AG08396 (cell line): ENCODE measurements at places on chromosomes 1 and 21.

DNA sequence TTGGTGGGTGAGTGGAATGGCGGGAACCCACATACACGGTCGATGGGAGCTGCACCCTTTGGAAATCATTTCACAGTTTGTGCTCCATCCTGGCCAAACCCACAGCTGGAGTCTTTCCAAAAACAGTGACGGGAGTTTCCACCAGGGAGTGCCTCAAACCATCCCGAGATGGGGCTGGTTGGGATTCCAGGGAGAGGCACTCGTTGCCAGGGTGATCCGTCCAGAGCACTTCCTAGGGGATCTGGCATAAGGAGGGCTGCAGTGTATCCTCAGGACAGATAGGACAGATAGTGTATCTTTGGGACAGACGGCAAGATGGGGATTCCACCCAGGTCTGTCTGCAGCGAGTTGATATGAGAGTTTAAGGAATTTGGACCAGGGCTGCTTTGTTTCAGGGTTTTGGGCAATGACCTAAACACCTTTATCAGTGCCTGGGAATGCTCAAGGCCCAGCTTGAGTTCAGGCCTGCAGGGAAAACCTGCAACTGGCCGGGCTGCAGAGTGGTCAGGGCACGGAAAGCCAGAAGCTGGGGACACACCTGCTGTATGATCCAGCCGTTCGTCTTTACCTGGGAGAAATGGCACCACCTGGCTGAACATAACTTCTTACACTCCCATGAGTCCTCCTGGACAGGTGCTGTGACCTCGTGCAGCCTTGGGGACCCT, 3.4 kb upstream of the POFUT2 start:
- DNase-seq, result peak; percentile 50

DNA sequence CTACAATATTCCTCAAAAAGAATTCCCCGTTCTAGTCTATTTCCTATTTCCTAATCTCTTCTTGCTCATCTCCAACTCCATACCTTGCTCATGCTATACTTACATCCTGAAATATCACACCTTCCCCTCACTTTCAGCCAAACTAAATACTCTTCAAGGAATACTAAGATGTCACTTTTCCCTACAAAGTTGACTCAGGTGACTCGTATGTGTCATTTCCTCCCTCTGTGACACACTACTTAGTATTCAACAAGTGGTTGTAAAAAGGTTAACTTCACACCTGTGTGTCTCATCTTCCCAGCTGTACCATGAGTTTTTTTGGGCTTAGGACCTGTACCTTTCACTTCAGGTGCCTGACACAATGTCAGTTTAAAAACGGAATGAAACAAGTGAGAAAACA, 81.9 kb upstream of the LBR start:
- no peak for DNase-seq

DNA sequence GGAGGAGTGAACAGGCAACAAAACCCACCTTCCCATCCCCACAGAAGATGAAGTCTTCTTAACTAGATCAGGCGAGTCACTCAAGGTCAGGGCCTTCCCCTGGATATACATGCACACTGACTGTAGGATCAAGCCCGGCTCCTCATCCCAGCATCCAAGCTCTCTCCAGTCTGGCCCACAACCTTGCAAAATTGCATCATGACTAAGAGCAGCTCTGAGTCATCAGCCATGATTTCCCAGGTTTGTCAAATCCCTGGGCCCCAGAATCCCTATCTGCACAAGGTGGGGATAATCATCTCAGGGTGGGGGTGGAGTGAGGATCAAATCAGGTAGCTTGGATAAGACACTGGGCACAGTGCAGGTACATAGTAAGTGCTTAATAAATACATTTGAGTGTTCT, 199.3 kb upstream of the GRIK3 start:
- DNase-seq, result no peak

GRCh38 chr1:53551428-53551995, 92.3 kb downstream of the DMRTB1 start:
- DNase-seq, result no peak

- DNase-seq, result peak; percentile 37
Observed at GRCh38 chr1:155218854-155219591, 10.5 kb downstream of the MTX1 start.

GRCh38 chr1:204083491-204083890, 10.6 kb downstream of the SOX13 start:
- no peak for DNase-seq

DNA sequence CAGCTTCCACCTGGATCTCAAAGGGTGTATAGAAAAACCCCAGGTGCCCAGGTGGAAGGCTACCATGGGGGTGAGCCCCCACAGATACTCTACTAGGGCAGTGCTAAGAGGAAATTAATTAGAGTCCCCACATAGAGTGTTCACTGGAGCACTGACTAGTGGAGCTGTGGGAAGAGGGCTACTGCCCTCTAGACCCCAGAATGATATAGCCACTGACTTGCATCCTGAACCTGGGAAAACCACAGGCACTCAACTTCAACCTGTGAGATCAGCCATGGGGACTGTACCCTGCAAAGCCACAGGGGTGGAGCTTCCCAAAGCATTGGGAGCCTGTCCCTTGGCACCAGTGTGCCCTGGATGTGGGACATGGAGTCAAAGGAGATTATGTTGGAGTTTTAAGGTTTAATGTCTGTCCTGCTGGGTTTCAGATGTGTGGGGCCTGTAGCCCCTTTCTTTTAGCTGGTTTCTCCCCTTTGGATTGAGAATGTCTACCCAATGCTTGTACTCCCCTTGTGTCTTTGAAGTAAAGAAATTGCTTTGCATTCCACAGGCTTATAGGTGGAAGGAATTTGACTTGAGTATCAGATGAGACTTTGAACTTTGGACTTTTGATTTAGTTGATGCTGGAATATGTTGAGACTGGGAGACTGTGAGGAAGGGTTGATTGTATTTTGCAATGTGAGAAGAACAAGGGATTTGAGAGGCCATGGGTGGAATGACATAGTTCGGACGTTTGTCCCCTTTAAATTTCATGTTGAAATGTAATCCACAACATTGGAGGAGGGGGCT, 31.8 kb upstream of the CDC14A start:
- DNase-seq, result no peak

DNA sequence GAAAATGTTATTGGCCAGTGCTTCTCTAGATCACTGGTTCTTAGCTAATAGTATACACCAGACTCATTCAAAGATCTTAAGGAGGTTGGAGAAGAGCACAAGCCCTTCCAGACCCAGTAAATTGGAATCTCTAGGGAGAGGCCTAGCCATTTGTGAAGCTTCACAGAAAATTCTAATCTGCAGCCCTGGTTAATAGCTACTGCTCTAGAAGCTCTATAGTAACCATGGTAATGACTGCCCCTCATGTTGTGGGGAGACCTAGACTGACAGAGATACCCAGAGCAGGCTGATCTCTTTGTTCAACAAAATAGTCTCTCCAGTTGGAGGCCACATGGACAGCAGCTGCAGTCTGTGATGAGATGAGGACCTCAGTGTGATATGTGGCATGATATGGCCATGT, 31.7 kb downstream of the ARID1A start:
- DNase-seq, result no peak

GRCh38 chr21:26850116-26850643, 5.0 kb upstream of the ADAMTS1 start:
- peak; percentile 19 for DNase-seq

GRCh38 chr1:35640380-35641232, 720 bp downstream of the PSMB2 start:
- DNase-seq, result no peak

DNA sequence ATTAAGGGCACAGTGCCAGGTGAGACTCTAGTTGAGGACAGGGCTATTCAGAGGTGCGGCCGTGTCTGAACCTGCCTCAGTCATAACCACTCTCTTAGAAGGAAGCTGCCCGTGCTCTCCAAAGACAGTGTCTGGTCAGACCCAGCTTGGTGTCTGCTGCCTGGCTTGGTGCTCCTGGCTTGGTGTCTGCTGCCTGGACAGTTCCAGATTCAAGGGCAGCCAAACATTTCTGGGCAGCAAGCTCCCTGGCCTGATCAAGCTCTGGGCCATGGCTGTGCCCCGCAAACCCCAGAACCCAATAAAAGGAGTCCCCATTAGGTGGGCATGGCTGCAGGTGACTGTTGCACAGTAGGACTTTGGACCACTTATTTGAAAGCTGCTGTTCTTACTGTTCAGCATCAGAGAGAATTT, 27.7 kb downstream of the NEK2 start:
- DNase-seq, result no peak

- peak; percentile 64 for DNase-seq
Observed at GRCh38 chr1:6419804-6420453, at the start of gene HES2. Gene HES2, minus strand, starts transcription at chr1:6419919. Its CDS starts 99 bp downstream, at chr1:6419820.

GRCh38 chr1:234040446-234041317, 136.2 kb downstream of the SLC35F3 start:
- DNase-seq, result no peak

- no peak for DNase-seq
Observed at GRCh38 chr1:210751911-210752310, 382.0 kb downstream of the KCNH1 start.

GRCh38 chr1:159831412-159832141, 4.9 kb downstream of the SLAMF8 start:
- DNase-seq, result no peak

DNA sequence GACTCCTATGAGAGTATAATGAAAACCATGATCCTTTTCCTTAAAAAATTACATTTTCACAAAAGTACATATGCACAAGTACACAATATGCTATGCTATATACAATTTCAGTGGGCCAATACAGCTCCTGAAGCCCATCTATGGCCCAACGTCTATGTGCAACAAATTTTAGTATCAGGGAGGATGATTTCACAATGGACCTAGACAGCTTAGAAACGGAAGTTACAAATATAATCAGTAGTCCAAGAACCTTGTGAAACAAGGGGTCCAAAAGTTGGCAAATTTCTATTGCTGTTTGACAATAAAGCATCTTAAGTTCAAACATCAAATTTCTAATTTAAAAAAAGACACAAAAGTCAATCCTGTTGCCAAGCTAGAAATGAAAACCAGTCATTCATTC, 87.0 kb downstream of the DPYD start:
- DNase-seq, result no peak

DNA sequence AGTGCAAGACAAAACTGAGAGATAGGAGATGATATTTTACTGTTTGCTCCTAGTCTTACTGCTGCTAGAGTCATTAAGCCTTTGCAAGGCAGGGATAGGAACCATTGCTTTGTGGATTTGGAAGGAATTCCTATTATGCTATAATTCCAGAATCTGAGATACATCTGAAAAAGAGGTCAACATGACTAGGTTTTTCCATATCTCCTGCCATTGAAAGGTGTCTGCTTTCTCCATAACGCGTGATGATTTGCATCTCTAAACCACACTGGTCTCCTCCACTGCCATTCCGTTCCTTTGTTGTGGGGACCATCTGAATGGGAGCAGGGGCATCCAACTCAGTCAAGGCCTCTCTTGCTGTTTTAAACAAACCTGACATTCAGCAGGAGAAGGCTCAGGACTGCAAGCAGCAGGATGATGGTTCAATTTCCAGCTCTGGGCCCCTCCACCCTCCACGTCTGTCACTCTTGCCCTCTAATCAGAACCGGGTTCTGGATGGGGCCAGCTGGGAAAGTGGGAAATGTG, 45.2 kb downstream of the PLPP3 start:
- no peak for DNase-seq

GRCh38 chr1:68745011-68745410, 248.1 kb upstream of the DEPDC1 start:
- DNase-seq, result no peak

GRCh38 chr1:56535362-56535761, 44.0 kb downstream of the PLPP3 start:
- DNase-seq, result no peak

GRCh38 chr21:15206514-15206913, 141.7 kb upstream of the NRIP1 start:
- no peak for DNase-seq

- DNase-seq, result no peak
Observed at GRCh38 chr1:97632075-97632474, 288.8 kb downstream of the DPYD start.

GRCh38 chr1:181685211-181685610, 201.9 kb downstream of the CACNA1E start:
- DNase-seq, result no peak

- DNase-seq, result no peak
Observed at GRCh38 chr1:201285846-201286245, 2.5 kb downstream of the PKP1 start.

GRCh38 chr1:193581341-193581740, 394.9 kb upstream of the B3GALT2 start:
- no peak for DNase-seq

- DNase-seq, result no peak
Observed at GRCh38 chr1:16018749-16019643, 1.2 kb upstream of the HSPB7 start.

DNA sequence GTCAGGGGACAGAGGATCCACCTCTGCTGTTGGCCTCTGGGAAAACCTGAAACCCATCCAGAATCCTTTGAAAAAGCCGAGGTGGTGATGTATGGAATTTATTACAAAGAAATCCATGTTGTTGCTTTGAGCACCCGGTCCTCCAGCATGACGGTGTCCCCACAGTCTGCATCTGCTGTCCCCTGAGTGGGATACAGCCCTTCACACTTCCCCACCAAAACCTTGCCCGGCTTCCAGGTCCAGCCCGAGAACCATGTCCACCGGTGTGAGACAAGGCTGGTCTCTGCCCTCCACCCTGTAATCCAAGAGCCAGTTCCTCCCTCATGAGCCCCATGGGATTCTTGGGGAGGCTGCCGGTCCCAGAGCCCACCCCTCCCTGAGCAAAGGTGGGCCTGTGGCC, 70.5 kb downstream of the STUM start:
- DNase-seq, result no peak

GRCh38 chr1:193736507-193736906, 550.1 kb upstream of the B3GALT2 start:
- DNase-seq, result no peak

DNA sequence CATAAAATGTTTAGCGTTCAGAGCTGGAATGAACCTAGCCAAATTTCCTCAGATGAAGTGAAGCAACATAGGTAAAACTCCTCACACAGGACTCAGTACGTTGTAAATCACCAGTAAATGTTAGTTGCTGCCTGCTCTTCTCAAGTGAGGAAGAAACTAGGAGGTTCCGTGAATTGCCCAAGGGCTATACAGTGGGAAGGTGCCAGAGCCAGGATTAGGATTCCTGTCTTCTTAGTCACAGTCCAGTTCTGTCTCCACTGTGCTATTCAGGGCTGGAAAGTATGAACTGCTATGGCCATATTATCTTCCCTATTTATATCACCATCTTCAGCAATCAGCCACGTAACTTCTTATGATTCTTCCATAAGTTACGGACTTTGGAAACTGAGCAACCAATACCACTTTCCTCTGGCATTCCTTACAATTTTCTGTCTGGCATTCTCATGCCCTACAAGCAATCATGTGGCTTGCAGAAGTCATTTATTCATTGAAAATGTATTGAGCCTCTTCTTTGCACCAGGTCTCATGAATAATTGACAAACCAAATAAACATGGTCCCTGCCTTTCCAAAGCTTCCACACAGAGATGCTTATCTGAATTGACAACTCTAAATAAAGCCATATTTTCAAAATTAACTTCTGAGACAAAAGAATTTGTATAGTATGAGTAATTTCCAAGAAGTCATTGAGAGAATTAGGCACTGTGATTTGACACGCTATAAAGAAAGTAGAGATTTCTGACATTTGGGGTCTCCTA, 271.6 kb upstream of the SGIP1 start:
- peak; percentile 38 for DNase-seq

DNA sequence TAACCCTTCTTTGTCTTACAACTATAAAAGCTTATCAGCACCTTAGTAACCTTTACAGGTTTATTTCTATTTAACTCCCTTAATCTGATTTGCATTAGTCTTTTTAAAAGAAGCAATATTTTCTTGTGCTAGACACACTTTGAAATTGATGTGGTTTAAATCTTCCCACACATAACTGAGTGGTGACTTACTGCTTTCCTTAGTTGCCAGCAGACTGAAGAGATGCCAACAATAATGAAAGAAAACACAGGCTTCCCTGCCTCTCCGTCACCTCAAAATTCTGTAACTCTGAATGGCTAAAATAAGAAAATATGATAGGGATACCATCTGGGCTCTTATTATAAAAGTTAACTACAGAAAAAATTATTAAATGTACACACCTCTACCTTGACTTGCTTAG, 196.8 kb downstream of the PTBP2 start:
- DNase-seq, result peak; percentile 30
